ENCODE measurements at places on chromosomes 5 and 9.

GRCh38 chr9:107707428-107707837 is 217.9 kb upstream of the KLF4 start:
- DNase-seq: no peak

- no peak for DNase-seq
Measured at GRCh38 chr5:150056075-150056443, 30.3 kb downstream of the CSF1R start.

GRCh38 chr9:124390794-124391658 is 24.2 kb downstream of the PSMB7 start:
- DNase-seq: no peak

- DNase-seq: peak; percentile 26
Measured at GRCh38 chr5:172123269-172123692, 64.7 kb downstream of the STK10 start.

DNA sequence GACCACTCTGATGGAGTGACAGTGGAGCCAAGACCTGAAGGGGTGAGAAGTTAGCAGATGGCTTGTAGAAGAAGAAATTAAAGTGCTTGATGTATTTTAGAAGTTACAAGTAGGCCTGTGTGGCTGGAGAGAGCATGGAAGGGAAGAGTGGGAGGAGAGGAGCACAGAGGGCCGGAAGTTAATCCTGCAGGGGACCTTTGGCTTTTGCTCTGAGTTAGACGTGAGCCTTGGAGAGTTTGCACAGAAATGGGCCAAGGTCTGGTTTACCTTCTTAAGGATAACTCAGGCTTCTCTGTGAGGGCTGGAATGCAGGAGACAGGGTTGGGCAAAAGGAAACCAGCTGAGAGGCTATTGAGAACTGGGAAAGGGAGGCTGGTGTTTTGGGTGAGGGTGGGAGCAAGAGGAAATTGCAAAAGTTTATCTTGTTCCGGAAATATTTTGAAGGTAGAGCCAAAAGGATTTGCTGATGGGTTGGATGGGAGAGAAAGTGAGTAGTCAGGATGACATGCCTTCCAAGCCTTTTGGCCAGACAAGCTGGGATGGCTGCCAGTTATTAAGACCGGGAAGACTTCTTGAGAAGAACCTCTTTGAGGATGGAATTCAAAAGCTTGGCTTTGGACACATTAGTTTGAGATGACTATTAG is 17.5 kb upstream of the F2RL1 start:
- no peak for DNase-seq

- no peak for DNase-seq
Measured at GRCh38 chr5:42494414-42494813, 71.2 kb downstream of the GHR start.

GRCh38 chr9:76835571-76836283 is 70.2 kb downstream of the PRUNE2 start:
- DNase-seq: no peak

DNA sequence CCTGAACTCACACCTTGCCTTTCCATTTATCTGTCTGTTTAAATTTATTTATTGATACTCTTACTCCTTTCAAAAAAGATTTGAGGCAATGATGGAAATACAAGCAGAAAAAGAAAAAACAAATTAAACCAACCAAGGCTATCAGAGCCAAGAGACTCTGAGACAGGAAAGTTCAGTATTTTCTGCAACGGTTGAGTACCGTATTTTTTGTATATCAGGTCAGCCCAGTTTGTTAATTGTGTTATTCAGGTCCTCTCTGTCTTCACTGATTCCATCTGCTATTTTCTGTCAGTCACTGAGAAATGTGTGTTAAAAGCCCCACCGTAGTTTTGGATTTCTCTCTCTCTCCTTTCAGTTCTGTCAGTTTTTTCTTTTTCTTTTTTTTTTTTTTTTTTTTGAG is 134.5 kb upstream of the SMIM23 start:
- no peak for DNase-seq

DNA sequence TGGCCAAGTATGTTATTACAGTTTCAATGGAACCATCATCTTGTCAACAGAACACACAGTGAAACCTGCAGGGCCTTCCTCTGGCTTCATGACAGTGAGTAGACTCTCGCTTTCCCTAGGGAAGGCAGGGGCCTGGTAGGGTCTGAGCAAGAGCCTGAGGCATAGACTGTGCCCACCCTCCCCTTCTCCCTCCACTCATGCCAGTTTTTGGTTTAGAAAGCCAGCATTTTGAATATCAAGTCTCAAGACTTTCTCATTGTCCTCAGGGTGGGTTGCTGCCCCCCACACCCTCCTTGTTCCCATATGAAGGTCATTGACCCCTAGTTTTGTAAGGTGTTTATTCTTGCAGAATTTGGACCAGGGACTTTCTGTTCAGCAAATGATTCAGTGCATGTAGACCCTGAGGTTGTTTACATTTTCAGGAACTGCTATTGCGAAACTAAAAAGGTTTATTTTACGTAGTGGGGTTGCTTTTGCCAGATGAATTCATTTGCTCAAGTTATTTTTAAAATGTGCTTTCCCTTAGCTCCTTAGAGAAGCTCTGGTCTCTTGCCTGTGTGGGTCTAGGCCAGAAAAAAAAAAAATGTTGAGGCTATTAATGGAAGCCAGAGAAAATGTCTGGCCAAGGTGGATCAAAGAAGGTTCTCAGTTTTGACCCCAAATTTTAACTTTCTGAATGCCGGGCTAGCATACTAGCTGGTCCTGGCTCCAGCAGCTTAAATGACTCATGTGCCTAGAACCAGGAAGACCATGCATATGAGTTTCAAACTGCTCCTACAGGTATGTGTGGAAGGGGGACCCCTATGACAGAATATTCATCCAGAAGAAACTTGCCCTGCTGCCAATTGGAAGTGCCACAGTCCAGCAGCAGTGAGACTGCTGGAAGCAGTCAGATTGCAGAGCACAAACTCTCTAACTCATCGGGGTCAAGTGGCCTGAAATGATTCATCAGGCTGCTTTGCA is 10.1 kb upstream of the MOB3B start:
- peak; percentile 55 for DNase-seq

GRCh38 chr5:42074353-42074752 is 149.3 kb downstream of the FBXO4 start:
- no peak for DNase-seq

GRCh38 chr5:178467568-178468195 is 122.5 kb downstream of the COL23A1 start:
- DNase-seq: no peak

- DNase-seq: no peak
Measured at GRCh38 chr5:132661231-132662003, 3.4 kb downstream of the IL13 start.

GRCh38 chr5:99763021-99763774 is 772.0 kb upstream of the FAM174A start:
- DNase-seq: no peak

- DNase-seq: no peak
Measured at GRCh38 chr5:8521991-8522390, 653.0 kb downstream of the MTRR start.

- DNase-seq: no peak
Measured at GRCh38 chr5:74542482-74542881, 98.0 kb downstream of the ENC1 start.

DNA sequence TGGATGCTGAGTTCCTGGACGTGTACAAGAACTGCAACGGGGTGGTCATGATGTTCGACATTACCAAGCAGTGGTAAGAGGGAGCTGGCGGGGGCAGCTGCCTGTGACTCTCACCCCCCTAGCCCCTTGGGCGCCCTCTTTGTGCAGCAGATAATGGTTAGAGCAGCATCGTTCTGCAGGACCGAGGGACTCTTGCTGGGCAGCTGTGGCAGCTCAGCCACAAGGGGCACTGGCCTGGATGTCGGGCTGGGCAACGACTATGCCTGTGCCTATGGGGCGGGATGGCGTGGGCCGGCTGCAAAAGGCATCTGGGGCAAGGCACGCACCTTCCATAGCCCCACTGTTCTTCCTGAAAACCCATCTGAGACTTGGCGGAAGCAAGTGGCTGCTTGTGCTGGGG is 12.9 kb upstream of the AJM1 start:
- DNase-seq: no peak

- no peak for DNase-seq
Measured at GRCh38 chr5:76439929-76440328, 36.8 kb downstream of the IQGAP2 start.

DNA sequence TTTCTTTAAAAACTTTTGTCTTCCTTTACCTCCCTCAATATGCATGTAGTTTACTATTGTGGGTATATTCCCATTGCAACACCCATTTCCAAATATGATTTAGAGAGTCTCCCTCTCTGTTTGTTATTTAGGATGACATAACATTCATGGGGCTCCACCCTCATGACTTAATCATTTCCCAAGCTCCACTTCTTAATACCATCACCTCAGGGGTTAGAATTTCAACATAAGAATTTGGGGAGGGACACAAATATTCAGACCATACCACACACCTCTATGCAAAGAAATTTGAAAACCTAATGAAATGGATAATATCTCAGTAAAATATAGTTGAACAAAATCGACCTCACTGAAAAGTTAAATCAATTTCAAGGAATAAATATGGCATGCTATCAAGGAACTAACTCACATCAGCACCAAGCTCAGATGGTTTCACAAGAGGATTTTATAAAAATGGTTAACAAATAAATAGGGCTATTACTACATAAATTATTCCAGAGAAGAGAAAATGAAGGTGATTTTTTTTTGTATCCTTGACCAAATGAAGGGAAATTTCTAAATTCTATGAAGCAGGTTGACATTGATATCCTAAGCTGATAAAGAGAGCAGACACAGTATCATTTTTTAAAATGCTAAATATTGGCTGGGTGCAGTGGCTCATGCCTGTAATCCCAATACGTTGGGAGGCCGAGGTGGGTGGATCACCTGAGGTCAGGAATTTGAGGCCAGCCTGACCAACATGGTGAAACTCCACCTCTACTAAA is 20.2 kb upstream of the UBTD2 start:
- no peak for DNase-seq

GRCh38 chr5:174560861-174561260 is 163.5 kb upstream of the MSX2 start:
- no peak for DNase-seq

- DNase-seq: no peak
Measured at GRCh38 chr9:124854822-124855221, 1.6 kb downstream of the WDR38 start.

DNA sequence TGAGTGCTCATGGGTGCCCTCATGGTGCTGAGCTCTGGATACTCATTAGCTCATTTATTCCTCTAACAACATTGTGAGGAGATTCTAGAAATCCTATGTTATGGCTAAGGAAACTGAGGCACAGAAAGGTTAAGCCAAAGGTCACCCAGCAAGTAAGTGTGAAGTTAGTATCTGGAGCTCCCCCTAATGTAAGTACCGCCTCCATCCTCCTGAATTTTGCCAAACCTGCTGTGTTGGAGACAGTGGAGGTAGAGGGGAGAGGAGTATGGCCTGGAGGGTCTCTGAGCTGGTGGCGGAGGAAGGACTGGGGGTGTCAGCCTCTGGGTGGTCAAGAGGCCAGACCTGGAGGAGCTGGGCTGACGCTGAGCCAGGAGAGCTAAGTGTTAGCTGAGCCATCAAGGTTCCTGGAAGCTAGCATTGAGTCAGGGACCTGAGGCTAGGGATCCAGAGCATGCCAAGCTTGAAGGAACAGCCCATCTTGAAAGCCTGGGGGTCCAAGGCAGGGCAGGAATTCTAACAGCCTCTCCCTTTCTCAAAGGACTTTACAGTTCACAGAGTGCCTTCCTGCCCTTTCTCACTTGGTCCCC is 114.8 kb downstream of the RGS3 start:
- DNase-seq: no peak

DNA sequence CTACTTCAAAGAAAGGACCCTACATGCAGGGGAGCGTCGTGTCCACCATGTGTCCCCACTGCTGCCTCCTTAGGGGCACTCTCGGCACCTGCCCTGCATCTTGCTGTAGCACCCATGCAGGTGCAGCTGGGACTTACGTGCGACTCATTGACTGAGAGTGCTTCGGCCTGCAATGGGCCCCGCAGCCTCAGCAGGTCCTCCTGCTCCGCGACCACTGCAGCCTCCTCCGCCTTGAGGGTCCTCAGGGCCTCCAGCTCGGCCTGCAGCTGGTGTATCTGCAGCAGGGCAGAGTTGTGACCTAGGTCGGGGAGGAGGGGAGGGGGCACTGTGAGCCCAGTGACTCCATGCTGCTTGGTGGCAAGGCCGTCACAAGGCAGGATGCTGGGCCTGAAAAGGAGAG is 27.1 kb downstream of the ARPC5L start:
- no peak for DNase-seq

DNA sequence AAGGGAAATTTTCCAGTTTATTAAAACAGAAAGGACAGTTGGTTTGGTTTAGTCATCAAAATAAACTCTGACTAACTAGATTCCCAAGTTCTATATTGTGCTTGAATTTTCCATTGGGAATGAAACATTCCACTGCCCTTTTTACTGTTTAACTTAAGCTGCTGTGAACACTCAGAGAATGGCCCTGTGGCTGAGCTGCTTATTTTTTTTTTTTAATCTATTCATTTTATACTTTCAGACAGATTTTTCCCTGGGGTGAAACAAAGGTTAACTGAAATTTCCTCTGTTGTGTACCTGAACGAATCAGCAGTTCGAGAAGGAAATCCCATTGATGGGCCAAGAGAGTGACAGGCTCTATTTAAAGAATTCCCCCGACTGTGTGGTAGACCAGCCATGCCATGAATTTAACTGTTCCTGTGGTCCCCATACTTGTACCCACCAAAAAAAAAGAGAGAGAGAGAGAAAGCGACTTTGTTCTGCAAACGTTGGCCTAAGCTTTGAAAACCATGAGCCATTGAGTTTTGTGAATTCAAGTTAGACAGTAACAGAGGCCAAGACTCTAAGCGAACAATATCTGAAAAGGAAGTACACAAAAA is 138.7 kb upstream of the GRHPR start:
- no peak for DNase-seq

DNA sequence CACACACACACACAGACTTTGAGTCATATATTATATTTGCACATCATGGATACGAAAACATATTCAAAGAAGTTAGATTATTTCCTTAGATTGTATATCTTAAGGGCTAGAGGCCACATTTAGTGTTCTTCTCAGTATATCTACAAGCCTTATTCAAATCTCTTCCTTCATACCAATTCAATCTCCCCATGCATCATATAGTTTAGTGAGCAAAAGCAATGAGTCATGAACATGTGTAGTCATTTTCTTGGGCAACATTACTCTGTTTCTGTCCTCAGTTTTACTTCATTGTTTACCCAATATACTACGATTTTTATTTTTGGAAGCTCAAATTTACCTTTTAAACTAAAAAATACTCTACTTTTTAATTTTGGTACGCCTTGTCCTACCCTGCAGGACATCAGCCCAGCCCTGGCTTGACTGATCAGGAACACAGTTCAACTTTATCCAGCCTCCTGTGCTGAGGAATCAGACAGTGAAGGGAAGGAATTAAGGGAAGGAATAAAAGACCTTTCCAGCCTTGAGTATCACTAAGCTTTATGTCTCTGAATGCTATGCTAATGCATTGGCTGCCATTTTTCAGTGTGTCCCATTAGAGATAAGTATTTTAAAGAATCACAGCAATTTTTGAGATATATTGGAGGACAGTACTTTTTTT is 101.7 kb upstream of the FST start:
- no peak for DNase-seq

- no peak for DNase-seq
Measured at GRCh38 chr5:72223371-72223770, 96.7 kb downstream of the MRPS27 start.

- no peak for DNase-seq
Measured at GRCh38 chr9:124248066-124248465, 9.7 kb upstream of the NEK6 start.

Measured in hippocampal formation (tissue), 2 donors.